ENCODE measurements at places on chromosomes 4 and X.

GRCh38 chr4:155761916-155762315, 3.1 kb downstream of the GUCY1B1 start:
- DNase-seq, result no peak

GRCh38 chr4:9994246-9994847, 26.9 kb downstream of the SLC2A9 start:
- DNase-seq, result no peak

GRCh38 chr4:119656342-119656741, 27.7 kb upstream of the PDE5A start:
- DNase-seq, result no peak

- no peak for DNase-seq
Observed at GRCh38 chr4:13285336-13285735, 198.8 kb downstream of the RAB28 start.
